ENCODE measurements at places on chromosomes 2 and 18.

GRCh38 chr2:174198846-174199564 is 49.3 kb downstream of the OLA1 start:
- no peak for DNase-seq

DNA sequence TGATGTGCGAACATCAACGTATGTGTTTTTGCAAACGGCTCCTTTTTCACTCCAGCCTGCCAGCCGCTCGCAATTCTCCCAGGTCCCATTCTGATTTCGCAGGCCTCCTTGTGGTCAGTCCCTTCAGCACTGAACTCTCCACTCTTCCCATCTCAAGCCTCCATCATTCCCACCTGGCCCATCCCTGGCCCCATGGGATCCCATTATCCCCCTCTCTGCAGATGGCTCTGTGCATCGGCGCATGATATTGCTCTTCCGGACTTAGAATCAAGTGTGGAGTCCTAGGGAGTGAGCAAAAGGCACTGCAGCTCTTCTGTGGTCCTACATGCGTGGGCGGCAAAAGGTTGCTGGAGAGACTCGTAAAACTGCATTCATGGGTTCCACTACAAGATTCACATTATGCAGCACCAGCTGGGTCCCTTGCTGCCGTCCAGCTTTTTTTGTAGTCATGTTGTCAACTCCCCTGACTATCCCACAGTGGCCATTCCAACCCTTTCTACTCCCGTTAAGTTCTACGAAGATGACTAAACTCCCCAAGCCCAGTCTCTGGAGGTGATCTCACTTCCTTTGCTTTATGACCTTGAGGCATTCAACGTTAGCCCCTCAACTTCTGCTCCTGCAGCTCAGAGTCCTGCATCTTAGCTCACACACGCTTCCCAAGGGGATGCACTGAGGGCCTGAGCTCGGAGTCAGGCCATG is 125.3 kb upstream of the NRP2 start:
- no peak for DNase-seq

DNA sequence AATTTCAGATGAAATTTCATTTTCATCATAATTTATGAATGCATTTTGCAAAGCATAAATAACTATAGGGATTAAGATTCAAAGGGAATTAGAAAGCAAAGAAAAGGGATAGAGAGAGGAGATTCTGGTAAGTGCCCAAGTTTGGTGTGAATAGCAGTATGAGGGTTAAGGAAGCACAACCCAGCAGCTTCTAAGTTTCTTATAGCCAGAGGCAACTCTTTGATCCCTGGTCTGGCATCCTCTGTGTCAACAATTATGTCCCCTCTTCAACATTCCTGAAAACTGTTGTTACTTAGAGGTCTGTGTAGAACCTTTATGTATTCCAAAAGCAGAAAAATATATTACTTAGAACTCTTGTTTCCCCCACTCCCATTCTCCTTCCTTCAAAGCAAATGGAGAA is 171.6 kb upstream of the SATB2 start:
- DNase-seq = no peak

DNA sequence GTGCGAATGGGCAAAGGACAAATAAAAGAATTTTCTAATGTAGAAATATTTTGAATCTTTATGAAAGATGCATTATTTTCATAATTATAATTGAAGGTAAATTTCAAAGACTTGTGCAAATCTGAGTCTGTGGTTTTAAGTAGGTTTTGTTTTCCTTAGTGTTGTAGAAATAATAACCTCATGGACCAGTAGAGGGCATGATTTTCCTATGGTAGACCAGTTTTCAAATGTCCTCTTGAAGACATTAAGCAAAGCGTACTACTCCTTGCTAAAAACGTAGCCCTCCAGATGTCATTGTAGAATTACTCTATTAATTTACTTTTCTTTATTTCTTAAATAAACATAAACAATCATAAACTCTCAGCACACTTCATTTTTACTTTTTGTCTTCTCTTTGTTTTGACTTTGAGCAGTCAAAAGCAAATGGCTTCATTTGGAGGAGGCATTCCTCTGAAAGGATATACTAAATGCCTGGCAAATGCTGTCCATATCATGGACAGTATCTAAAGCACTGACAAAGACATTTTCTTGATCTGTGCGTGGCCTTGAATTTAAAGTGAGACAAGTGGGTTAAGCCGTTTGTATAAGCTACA is 85.8 kb upstream of the FAM237A start:
- peak; percentile 35 for DNase-seq

GRCh38 chr18:59820663-59821062 is 79.1 kb upstream of the PMAIP1 start:
- no peak for DNase-seq

DNA sequence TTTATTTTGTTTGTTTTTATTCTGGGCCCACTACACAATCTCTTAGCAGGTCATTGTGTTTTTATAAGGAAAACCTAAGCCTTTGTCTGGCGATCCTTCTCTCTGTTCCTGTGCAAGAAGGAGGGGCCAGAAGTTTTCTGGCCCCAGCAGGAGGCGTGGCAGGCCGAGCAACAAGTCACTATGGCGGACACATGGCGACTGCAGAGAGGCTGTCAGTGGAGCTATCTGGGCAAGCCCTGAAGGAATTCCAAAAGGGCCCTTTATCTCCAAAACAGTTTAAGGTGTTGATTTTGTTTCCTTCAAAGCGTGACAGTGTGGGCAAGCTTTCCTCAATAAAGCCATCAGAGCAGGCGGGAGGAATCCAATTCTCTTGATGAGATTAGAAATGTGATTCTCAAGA is 118.8 kb upstream of the CTAGE1 start:
- DNase-seq = no peak

GRCh38 chr2:75491129-75491753 is 69.5 kb downstream of the EVA1A start:
- no peak for DNase-seq

- DNase-seq = no peak
Observed at GRCh38 chr18:12883372-12883683, 709 bp downstream of the PTPN2 start.

- no peak for DNase-seq
Observed at GRCh38 chr2:239459606-239460005, 58.8 kb upstream of the HDAC4 start.

DNA sequence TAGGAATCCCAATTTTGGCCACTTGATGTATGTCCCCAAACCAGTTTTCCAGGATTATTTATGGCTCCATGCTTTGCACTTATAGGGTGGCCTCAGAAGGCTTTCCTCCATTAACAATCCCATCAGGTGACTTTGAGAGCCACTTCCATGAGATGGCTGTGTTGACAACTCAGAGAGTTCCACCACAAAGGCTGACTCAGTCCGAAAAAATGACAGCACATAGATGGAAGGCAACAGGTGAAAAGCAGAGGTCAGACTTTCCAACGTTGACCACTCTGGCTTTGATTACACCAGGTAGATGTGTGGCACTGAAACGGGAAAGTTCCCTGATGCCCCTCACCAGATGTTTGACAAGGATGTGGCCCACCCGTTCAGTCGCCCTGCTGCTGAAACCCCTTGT is 431.4 kb upstream of the TNP1 start:
- no peak for DNase-seq

- no peak for DNase-seq
Observed at GRCh38 chr2:2845806-2846315, 514.8 kb upstream of the MYT1L start.

DNA sequence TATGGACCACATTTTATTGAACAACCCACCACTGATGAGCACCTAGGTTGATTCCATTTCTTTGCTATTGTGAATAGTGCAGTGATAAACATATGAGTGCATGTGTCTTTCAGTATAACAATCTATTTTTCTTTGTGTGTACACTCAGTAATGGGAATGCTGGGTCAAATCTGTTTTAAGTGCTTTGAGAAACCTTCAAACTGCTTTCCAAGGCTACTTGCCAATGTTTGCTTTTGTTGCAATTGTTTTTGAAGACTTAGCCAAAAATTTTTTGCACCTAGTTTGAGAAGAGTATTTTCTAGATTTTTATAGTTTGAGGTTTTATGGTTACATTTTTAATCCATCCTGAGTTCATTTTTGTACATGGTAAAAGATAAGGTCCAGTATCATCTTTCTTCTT is 587.4 kb upstream of the SETBP1 start:
- no peak for DNase-seq

GRCh38 chr18:32048507-32049091 is 30.0 kb downstream of the RNF125 start:
- no peak for DNase-seq

DNA sequence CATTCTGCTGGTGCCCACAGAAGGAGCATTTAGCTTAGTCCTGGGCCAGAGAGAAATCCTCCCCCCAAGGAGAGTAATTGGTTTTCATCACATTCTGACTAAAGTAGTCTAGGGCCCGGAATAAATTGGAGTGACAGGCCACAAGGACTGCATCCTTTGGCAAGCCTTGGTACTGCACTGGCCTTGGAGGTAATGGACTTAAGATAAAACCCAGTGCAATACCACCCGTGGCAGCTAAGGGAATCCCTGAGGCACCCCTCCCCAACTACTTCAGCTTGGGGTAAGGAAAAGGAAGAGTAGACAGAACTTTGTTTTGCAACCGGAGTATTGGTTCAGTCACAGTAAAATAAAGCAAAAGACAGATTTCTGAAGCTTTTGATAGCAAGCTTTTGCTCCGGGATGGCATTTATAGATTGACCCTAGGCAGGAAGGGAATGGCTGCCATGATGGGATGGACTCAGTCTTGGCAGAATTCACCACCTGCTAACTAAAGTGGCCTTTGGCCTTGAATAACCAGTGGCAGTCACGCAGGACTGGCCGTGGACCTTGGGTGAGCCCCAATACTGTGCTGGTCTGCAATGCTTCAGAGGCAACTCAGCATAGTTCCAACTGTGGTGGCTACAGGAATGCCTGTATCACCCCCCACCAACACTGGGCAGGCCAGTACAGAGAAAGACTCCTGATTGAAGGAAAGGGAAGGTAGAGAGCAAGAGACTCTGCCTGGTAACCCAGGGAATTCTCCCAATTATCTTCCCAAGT is 14.1 kb downstream of the ORC4 start:
- no peak for DNase-seq
